ENCODE measurements at places on chromosomes 7 and 10.

DNA sequence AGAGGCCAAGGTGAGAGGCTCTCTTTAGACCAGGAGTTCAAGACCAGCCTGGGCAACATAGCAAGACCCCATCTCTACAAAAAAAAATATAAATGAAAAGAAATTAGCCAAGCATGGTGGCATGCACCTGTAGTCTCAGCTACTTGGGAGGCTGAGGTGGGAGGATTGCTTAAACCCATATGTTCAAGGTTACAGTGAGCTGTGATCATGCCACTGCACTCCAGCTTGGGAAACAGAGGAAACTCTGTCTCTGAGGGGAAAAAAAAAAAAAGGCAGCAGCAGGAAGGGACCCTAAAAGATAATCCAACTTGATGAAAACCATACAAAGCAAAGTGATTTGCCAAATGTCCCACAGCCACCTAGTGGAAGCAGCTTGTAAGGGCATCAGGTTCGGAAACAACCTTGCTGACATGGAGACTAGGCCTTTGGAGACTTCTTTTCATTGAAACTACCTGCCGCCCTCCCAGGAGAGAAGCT, 15.6 kb upstream of the PBLD start:
- DNase-seq: peak; percentile 35

- no peak for DNase-seq
Measured at GRCh38 chr10:114816308-114816707, 5.3 kb upstream of the FHIP2A start.

DNA sequence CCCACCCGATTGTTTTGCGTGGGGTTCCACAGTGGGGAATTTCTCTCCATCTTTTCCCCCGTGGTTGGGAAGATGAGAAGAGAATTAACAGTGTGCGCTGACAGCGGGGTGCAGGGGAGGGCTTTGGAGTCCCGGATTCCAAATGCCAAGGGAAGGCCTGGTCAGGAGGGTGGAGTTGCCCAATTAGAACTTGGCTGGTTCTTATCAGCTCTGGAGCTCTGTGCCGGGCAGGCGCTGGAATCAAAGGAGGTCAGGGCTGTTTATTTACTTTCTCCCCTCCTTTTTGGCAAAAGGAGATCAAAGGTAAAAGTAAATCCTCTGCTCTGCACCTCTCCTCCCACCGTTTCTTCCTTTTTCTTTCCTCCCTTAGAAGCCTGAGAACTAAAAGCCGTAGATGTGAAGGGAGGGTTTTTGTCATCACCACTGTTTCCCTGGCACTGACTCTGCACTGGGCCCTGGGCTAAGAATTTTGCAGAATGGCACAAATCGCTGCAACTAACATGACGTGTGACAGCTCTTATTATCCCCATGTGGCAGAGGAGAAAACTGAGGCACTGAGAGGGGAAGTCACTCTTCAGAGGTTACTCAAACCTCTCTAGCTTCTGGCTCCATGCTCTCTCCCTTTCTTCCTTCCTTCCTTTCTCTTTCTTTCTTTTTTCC, 95.2 kb upstream of the ZNF716 start:
- no peak for DNase-seq

DNA sequence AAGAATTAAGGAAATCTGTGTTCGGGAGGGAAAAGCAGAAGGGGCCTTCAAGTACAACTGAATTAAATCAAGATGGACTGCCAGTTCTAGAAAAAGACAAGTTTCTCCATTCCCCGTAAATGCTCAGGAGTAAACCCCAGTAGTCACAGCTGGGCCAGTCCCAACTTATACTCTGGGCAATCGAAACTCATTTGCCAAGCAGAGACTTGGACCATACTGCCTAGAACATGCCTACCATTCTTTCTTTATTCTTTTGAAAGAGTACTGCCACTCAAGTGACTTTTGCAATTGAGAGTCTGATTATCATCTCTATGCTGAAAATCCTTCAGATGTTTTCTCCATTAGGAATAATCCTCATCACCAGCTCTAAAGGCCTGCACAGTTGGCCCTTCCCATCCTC, 21.4 kb downstream of the RPP30 start:
- DNase-seq: no peak

GRCh38 chr7:18530224-18531179, 35.0 kb downstream of the HDAC9 start:
- no peak for DNase-seq

- no peak for DNase-seq
Measured at GRCh38 chr7:27677912-27678612, 15.4 kb upstream of the HIBADH start.

GRCh38 chr10:132291826-132292225, 15.9 kb downstream of the STK32C start:
- DNase-seq: no peak

DNA sequence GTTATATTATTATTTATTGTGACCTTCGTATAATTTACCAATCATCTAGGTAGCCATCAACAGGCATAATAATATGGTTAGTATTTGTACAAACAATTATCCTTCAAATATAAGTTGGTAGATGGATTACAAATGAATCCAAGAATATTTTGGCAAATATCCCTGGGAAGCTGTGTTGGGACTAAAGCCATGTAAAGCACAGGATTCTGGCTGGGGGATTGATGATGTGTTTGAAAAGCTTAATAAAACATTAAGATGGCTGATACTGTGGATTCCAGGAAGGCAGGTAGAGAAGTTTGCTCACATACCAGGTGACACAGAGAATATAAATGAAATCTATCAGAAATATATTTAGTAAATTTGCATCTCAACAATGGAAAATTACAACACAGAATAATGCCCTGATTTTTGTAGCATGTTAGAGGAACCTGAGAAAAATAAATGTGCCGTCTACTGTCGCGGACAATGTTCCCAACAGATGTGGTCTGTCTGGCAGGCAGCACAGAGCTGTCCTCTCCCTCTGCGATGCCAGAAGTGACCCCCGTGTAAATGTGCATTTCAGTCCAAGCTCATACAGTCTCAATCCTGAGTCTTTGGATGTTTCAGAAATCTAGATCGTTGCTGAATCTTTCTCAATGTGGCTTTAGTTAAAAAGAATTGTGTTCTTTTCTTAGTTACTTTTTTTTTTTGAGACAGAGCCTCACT, 125.0 kb downstream of the TEX36 start:
- DNase-seq: no peak

DNA sequence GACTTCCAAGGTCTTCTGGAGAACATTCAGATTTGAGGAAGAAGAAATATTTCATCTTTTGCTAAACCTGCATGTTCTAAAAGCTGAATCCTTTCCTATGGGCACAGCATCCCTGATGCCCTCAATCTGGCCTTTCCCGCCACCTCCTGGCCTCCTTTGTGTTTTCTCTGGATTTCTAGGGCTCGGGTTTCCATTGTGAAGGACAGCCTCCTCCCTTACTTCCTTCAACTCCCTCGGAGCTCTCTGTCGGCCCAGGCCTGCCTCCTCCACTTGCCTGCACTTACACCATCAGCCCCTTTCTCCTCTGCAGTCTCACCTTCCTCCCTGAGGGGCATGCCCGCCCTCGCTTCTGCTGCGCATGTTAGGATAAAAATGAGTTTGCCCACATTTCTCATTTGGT, 75.4 kb downstream of the WIPF3 start:
- DNase-seq: no peak

- no peak for DNase-seq
Measured at GRCh38 chr7:55534916-55535590, 37.2 kb downstream of the VOPP1 start.

Measured in CD4-positive, alpha-beta T cell treated with Interferon gamma for 1 hour (primary cell).